Left ventricle myocardium inferior (tissue), 1 donor: ENCODE measurements at places on chromosomes 3 and 15. TPM values are rescaled to one million over a fixed set of nuclear protein-coding genes. Genes with fewer than 3 reads are reported as not detected.

RPL22L1 gene
- 12.4 TPM for total RNA-seq

GHRL gene
- 0.25 TPM for total RNA-seq

FAM3D gene
- total RNA-seq: 0.16 TPM

DNA sequence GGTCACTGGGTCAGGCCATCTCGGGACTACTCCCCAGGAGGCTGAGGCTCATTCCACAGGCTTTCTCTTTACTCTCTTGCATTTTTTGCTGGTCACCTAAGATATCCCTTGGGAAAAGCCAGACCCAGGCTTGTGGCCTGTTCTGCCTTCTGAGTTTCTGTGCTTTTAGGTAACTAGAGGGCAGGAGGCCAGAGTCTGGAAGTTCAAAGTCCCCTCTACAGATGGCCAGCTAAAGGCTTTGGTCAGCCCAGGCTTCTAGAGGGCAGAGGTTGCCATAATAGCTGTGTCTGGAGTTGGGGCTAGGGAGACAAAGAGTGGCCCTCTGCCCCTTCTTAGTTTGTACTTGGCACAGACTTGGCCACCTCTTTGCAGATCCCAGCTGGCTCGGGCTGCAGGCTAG, 8.4 kb upstream of the PARP6 start:
- no peak for DNase-seq
- no peak overlapping the region for H3K27ac ChIP-seq
- H3K4me1 ChIP-seq: no peaks in the 10 kb centered on the region

DNA sequence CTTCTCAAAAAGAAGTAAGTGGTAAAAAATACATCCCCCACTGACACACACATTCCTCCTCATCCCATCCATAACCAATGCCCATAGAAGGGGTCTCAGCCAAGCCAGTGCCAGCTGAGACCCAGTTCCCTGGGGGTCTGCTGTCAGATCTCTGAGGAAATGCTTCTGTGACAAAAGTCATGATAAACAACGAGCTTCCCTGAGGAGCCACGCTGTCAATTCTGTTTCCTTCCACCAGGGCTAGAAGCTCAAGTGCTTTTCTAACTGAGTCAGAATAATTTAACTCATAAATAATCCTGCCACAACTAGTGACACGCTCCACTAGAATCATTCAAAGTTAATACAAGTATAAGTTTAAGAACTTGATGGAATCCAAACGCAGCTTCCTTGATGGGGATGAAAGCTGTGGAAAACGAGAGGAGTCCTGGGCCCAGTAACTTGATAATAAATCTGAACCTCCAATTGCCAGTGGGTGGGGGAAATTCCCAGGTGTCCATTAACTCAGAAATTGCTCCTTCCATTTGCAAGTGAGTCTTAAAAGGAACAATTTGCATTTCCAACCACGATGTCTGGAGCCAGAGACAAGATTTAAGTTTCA, 348.7 kb upstream of the LMCD1 start:
- H3K27me3 ChIP-seq: no peaks in the 10 kb centered on the region
- H3K36me3 ChIP-seq: no peaks in the 10 kb centered on the region
- no peak overlapping the region for H3K4me3 ChIP-seq
- no peak for DNase-seq

DNA sequence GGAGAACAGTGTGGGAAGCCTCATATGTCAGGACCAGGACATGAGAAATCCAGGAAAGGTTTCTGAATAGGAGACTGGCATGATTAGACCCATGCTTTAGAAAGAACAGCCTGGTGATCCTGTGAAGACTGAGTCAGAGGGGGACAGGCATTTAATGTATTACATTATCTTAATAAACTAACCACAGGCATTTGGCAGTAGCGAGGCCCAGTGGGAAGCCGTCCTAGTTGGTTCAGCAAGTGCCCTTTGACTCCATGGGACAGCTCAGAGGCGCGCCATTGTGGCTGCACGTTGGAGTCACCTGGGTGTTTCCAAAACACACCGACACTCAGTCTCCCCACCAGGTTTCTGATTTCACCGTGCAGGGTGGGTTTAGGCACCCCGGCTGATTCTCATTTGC, 90.5 kb upstream of the DGKG start:
- no peak for DNase-seq
- H3K4me1 ChIP-seq: no peaks in the 10 kb centered on the region
- H3K36me3 ChIP-seq: no peaks in the 10 kb centered on the region
- no peak overlapping the region for H3K4me3 ChIP-seq
- H3K27ac ChIP-seq: no peak overlapping the region
- H3K27me3 ChIP-seq: no peaks in the 10 kb centered on the region

- no peak for DNase-seq
- no peaks in the 10 kb centered on the region for H3K4me1 ChIP-seq
- H3K27me3 ChIP-seq: no peaks in the 10 kb centered on the region
- H3K36me3 ChIP-seq: no peaks in the 10 kb centered on the region
Measured at GRCh38 chr3:45048244-45048643, 22.1 kb downstream of the CLEC3B start.

KBTBD8 gene
- 3.6 TPM for total RNA-seq

GRCh38 chr3:183381179-183381578, 47.2 kb downstream of the MCF2L2 start:
- no peak overlapping the region for H3K27ac ChIP-seq
- no peaks in the 10 kb centered on the region for H3K36me3 ChIP-seq
- no peak overlapping the region for H3K4me3 ChIP-seq
- peaks cover 10% of the 10 kb centered on the region for H3K27me3 ChIP-seq
- no peak for DNase-seq

TGM5 gene
- not detected for total RNA-seq

GRCh38 chr3:107651782-107652181, 129.0 kb downstream of the BBX start:
- H3K27me3 ChIP-seq: no peaks in the 10 kb centered on the region
- peaks cover 4% of the 10 kb centered on the region for H3K4me1 ChIP-seq
- no peak for DNase-seq
- H3K36me3 ChIP-seq: peaks cover 11% of the 10 kb centered on the region
- H3K27ac ChIP-seq: no peak overlapping the region

ZDHHC3 gene
- 40.2 TPM for total RNA-seq

- no peaks in the 10 kb centered on the region for H3K36me3 ChIP-seq
- peaks cover 10% of the 10 kb centered on the region for H3K4me1 ChIP-seq
- no peak overlapping the region for H3K4me3 ChIP-seq
- no peak overlapping the region for H3K27ac ChIP-seq
Measured at GRCh38 chr3:170046269-170047132, 8.7 kb downstream of the GPR160 start.

GRCh38 chr3:12954891-12955650, 113.7 kb upstream of the RPL32 start:
- H3K27ac ChIP-seq: peak overlapping the region; percentile 91
- peak overlapping the region; percentile 6 for H3K4me3 ChIP-seq
- H3K4me1 ChIP-seq: peaks cover 98% of the 10 kb centered on the region
- no peaks in the 10 kb centered on the region for H3K36me3 ChIP-seq
- peak; percentile 86 for DNase-seq

DNA sequence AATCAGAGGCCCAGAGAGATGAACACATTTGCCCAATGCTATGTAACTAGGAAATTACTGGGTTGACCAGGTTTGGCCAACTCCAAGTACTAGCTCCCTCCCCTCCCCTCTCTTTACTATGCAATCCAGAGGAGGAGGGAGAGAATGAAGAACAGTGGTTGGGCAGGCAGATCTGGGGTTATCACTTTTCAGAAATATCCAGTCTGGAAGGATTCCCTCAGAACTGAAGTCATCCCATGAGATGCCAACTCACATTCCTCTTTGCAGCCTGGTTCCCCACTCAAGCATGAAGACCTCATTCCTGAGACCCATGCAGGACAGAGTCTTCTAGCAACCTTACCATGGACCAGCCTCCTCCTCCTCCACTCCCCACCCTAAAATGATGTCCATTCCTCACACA, 201.1 kb downstream of the TLE3 start:
- peaks cover 8% of the 10 kb centered on the region for H3K4me1 ChIP-seq
- H3K27me3 ChIP-seq: peaks cover 82% of the 10 kb centered on the region
- H3K36me3 ChIP-seq: no peaks in the 10 kb centered on the region
- no peak overlapping the region for H3K4me3 ChIP-seq

- H3K4me1 ChIP-seq: no peaks in the 10 kb centered on the region
- H3K4me3 ChIP-seq: no peak overlapping the region
- no peaks in the 10 kb centered on the region for H3K36me3 ChIP-seq
- no peaks in the 10 kb centered on the region for H3K27me3 ChIP-seq
- no peak overlapping the region for H3K27ac ChIP-seq
Measured at GRCh38 chr3:154480033-154480432, 50.0 kb upstream of the GPR149 start.

DNA sequence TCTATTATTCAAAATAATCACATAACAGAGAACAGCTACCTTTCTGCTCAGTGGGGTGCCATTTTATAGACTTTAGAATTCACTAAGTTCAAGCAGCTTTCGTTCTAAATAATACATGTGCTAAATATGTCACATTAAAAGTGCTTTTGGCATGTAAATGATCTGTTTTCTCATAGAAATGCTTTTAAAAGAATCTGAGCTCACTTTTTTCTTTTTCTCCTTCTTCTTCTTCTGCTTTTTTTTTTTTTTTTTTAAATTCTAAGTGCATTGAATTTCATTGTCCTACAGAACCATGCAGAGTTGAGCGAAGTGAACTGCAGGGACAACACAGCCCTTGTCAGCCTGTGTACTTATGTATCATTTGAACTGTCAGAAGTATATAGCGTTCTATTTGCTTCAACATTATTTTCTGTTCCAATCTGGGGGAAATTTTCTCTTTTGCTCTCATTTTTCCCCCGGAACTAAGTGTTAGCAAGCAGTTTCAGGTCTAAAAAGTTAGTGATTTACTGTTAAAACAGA, 193.8 kb upstream of the TMCO5A start:
- H3K27me3 ChIP-seq: peaks cover 18% of the 10 kb centered on the region
- H3K27ac ChIP-seq: no peak overlapping the region
- no peaks in the 10 kb centered on the region for H3K4me1 ChIP-seq
- no peak for DNase-seq

DNA sequence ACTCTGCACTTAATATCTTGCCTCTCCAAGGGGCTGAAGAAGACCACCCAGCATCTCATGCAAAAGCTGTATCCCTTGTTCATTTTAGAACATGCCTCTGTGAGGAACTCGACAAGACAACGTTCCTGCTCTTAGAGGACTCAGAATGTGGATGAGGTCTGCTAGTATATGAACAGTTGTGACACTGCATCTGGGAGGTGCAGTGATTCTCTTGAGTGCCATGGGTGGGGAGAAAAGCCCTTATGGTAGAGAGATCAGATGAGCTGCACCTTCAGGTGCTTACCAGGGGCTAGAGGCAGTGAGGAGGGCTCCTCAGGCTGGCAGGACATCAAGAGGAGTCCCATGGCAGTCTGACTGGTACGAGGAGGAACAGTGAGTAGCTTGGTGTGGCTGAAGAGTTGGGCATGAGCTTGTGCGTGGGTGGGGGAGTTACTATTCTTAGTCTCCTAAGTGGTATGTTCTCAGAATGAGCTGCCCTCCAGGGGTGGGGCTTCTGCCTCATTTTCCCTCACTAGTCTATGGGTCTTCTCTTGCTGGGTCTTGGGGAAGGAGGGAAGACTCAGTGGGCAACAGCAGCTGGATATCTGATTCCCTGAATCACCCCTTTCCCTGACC, 56.7 kb upstream of the ATP2B2 start:
- H3K36me3 ChIP-seq: no peaks in the 10 kb centered on the region
- no peak overlapping the region for H3K27ac ChIP-seq
- no peak for DNase-seq

GRCh38 chr3:184713040-184713355, 1.1 kb upstream of the MAGEF1 start:
- H3K36me3 ChIP-seq: no peaks in the 10 kb centered on the region
- H3K27ac ChIP-seq: no peak overlapping the region
- no peaks in the 10 kb centered on the region for H3K27me3 ChIP-seq
- H3K4me1 ChIP-seq: peaks cover 56% of the 10 kb centered on the region

- no peaks in the 10 kb centered on the region for H3K36me3 ChIP-seq
- no peaks in the 10 kb centered on the region for H3K4me1 ChIP-seq
- H3K27me3 ChIP-seq: peaks cover 6% of the 10 kb centered on the region
- no peak overlapping the region for H3K4me3 ChIP-seq
- no peak for DNase-seq
- no peak overlapping the region for H3K27ac ChIP-seq
Measured at GRCh38 chr3:182501856-182502255, 291.4 kb upstream of the ATP11B start.

A4GNT gene
- not detected for total RNA-seq

DNA sequence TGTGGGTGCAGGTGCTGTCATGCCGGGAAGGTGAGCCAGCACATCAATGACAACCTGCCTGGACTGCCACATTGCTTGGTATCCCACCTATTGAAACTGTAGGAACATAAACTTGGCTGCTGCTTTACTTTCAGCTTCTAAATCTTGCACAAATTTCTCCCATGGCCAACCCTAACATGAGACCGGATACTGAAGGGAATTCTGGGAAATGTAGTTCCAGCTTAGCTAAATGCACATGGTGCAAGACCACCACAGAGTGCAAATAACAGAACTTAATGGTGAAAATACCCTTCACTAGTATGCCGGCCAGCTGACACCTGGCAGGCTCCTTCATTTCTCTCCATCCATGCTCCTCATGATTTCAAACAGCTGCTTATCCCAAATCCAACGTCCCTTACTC, 247.4 kb downstream of the ARRDC4 start:
- H3K4me1 ChIP-seq: no peaks in the 10 kb centered on the region
- peaks cover 19% of the 10 kb centered on the region for H3K27me3 ChIP-seq
- no peak overlapping the region for H3K27ac ChIP-seq
- no peak for DNase-seq
- no peak overlapping the region for H3K4me3 ChIP-seq

DNA sequence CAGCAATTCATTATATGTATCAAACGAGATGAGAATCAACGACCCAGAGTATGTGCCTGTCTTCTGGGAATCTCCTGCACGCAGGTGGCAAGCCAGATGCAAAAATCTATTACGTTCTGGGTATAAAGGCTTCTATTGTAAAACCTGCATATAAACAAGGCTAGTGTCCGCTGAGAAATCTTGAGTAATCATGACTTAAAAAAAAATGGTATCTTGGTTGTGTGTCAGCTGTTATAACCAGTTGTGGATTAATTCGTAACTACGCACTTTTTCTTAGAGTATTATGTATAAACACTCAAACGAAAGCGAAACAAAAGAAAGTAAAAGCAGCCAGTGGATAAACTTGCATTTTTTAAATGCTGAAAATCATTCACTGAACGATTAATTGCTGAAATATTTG, 509.1 kb downstream of the RSL24D1 start:
- DNase-seq: no peak
- no peak overlapping the region for H3K27ac ChIP-seq
- no peak overlapping the region for H3K4me3 ChIP-seq
- no peaks in the 10 kb centered on the region for H3K4me1 ChIP-seq
- no peaks in the 10 kb centered on the region for H3K36me3 ChIP-seq

GRCh38 chr3:72322264-72322976, 525.8 kb downstream of the SHQ1 start:
- H3K36me3 ChIP-seq: no peaks in the 10 kb centered on the region
- H3K27me3 ChIP-seq: no peaks in the 10 kb centered on the region
- no peak for DNase-seq
- no peak overlapping the region for H3K4me3 ChIP-seq

SNRK gene
- 23.1 TPM for total RNA-seq

ISLR gene
- total RNA-seq: 12.7 TPM

SYNPR gene
- 0.93 TPM for total RNA-seq

ATP1B3 gene
- total RNA-seq: 34.5 TPM
